ENCODE measurements at places on chromosomes 5 and 9. TPM values are rescaled to one million over a fixed set of nuclear protein-coding genes. Genes with fewer than 3 reads are reported as not detected.

DNA sequence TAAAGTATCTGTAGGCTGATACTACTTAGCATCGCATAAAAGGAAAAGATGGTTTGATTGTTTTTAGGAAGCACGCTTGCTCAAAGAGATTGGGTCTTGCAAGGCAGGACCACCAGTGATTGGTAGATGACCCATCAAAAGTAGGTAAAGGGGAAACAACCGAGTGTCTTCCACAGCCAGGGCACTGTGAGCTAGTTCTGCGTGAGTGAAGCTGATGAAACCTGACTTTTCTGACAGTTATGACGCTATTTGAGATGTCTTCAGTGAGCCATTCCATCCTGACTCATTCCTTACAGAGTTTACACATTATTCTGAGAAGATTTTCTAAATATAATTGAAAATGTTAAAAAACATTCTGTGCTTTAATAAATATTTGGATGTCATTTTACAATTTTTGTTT, 49.7 kb downstream of the BASP1 start:
- DNase-seq = no peak

- no peak for DNase-seq
Measured at GRCh38 chr9:69470186-69470977, 145.4 kb downstream of the ENTREP1 start.

C8G gene
- 0.81 TPM for total RNA-seq

ZCCHC10 gene
- total RNA-seq = 9.2 TPM

IL17B gene
- not detected for total RNA-seq

CENPK gene
- 3.5 TPM for total RNA-seq

GRCh38 chr5:14208071-14209021, 65.2 kb downstream of the TRIO start:
- DNase-seq = no peak

GRCh38 chr9:20447291-20447690, 175.0 kb downstream of the MLLT3 start:
- no peak for DNase-seq

- peak; percentile 72 for DNase-seq
Measured at GRCh38 chr9:106482733-106483132, 380.2 kb upstream of the ZNF462 start.

OSMR gene
- under 0.01 TPM for total RNA-seq

DNA sequence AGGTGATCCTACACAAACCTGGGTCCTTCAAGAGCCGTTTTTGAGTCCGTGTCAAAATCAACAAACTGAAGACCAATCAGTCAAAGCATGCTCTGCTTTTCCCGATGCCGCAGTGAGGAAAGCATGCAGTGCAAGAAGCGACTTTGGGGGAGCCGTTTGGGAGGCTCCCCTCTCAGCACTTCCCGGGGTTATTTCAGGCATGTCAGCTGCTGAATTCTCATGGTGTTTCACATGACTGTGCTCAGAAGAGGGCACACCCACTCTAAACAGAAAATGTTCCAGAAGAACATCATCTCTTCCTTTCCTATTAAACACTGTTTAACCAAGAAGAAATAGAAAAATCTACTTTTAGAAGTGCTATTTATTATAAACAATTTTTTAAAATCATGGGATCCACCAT, 125.5 kb downstream of the EPB41L4A start:
- DNase-seq = no peak

ANKRD20A1 gene
- 0.54 TPM for total RNA-seq

DNA sequence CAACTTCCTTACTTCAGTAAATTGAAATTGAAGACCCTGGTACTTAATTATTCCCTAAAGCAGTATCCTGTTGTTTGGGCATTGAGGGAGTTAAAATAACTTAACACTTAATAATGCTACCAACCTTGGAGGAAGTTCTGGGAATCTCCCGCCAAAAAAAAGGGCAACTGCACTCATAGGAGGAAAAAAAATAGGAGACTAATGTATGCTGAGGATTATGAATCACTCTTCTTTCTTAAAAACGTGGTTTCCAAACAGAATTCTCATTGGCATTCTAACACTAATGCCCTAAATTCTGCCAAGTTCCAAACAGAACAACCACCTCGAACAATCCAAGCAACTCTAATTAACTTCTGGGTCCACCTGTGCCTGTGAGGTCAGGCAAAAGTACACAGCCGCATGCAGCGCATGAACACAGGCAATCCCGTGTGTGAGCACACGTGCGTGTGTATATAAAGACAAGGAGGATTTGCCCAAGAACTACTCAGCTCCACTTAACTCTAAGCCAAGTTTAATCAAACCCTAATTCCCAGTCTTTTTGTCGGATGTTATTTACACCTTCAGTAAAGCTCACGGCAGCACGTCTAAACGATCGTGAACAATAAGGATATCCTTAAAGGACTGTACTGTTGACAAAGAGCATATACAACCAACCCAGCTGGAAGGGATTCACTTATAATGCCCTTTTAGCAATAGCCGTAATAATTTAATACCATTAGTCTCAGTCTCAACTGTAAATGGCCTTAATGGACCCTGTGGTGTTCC, 78.4 kb downstream of the EBF1 start:
- DNase-seq = no peak
